ENCODE measurements at places on chromosomes 3 and 15.

GRCh38 chr3:72155391-72156064 is 370.6 kb upstream of the PROK2 start:
- DNase-seq, result no peak

DNA sequence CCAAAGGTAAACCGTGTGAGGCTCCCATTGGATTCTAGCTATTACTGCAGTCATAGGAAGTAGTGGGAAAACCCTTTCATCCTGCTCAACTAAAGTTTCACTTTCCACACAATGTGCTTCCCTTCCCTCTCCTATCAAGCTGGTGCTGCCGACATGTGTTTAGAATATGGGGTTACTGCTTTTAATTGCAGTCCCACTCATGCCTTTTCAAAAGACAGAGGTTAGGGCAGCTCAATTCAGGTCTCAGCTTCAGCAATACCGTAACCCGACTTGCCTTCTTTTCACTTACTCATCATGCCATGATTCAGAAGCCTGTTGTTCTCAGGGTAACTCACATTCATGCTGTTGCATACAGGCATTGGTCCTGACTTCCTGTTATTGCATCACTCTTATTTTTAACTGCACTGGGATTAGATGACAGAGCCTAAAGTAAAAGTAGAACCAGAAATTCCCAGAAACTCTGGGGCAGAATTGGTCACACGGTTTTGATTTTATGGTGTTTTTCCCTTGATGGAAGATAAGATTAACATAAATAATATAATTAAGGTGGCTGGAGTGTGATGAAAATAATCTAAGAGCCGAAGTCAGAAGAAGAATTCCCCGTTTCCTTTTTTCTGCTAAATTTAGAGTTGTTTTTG is 45.7 kb downstream of the C2CD4B start:
- peak; percentile 31 for DNase-seq

DNA sequence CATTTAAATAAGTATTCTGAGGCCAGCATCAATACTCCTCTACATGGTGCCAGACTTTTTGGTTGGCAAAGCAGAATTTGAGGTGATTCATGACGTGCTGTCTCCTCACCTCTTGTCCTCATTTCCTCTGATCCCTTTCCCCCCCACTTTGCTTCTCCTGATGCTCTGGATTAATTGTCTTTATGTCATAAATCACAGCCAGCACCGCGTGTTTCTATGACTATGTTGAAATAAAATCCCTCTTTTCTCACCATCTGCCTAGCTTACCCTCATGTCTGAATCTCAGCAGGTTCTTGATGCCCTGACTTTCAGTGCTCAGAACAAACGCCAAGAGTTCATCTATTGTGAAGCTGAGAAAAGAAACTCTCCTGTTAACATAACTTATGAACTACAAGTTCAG is 19.7 kb upstream of the PTPRG start:
- DNase-seq, result no peak

DNA sequence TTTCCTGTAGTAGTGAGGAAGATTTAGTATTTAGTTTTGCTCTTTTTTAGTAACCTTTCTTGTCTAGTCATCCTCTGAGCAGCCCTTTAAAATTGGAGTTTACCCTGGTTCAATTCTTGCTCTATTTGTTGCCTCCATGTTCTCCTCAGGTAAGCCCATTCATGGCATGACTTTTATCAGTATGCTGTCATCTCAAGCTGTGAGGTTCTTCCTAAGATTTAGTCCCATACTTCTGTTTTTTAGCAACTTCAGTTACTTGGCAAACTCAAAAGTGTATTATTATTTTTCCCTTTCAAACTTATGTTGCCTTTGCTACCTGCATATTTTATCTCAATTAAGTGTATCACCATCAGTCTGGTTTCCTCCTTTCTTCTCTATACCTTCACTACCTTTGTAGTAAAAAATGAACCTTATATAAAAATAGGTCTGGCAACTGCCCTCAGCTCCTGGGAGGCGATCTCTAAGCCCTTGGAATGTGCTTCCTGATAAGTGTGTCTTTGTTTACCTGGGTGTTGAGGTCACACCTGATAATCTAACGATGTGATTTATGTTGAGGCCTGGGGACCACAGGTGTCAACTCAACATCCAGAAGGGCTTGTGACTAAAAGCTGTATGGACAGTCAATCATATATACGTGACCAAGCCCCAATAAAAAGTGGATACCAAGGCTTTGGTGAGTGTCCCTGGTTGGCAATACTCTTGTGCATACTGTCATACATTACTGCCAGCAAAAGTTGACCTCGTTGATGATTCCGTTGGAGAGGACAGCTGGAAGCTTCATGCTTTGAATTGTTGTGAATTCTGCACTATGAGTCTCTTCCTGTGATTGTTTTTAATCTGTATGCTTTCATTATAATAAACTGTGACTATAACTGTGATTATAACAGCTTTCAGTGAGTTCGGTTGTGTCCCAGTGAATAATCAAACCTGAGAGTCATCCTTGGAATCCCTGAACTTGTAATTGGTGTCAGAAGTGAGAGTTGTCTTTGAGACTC is 3.9 kb downstream of the NSUN3 start:
- no peak for DNase-seq

GRCh38 chr15:56936929-56937328 is 18.5 kb downstream of the TCF12 start:
- DNase-seq, result no peak

GRCh38 chr3:4532535-4533112 is 39.5 kb downstream of the ITPR1 start:
- DNase-seq, result no peak

DNA sequence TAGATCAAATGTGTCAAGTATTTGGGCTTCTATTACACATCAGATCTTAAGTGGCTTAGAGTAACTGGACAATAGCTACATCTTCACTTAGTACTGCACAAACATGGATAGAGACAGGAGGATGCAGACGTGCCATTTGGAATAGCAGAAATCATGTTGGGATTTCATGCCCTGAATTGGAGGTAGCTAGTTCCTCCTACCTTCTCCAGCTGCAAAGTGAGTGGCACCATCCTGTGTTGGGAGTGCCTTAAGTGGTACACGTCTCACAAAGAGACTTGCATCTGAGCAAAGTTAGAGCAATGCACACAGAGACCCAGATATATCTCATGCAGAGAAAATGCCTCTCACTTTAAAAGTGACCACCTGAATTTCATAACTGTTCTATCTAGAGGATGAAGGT is 136.5 kb downstream of the SSR3 start:
- no peak for DNase-seq

- DNase-seq, result no peak
These were observed 125.4 kb upstream of the SPATA16 start for GRCh38 chr3:173266441-173266840.

GRCh38 chr3:136639069-136639468 is 113.1 kb downstream of the STAG1 start:
- DNase-seq, result no peak

- no peak for DNase-seq
These were observed 325.6 kb upstream of the AZI2 start for GRCh38 chr3:28674212-28674611.

DNA sequence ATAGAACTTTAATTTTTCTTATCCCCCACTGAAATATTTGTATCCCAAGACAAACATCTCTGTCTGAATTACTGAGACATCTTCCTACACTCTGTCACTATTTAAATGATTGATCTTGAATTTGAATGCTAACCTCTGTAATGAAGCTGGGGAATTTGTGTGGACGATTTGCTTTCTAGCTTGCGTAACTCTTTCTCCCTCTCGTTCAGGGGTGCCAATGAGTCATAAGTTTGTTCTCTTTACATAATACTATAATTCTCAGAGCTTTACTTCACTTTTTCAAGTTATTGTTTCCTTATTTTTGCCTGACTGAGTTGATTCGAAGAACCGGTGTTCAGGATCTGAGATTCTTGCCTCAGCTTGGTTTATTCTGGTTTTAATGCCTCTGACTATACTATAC is 783.3 kb upstream of the CADM2 start:
- no peak for DNase-seq

GRCh38 chr15:101048176-101048575 is 129.0 kb downstream of the LRRK1 start:
- DNase-seq, result no peak

DNA sequence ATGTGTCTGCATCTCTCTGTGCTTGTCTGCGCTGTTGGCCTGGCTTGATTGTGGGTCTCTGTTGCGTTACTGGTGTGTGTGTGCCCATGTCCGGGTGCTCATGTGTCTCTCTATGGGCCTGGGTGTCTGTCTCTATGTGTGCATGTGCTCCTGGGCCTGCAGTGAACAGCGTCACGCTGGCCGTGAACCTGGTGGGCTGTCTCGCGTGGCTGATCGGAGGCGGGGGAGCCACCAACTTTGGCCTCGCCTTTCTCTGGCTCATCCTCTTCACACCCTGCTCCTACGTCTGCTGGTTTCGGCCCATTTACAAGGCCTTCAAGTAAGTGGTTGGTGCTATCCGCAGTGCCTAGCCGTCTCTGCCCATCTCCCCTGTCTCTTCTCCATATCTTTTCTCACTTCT is 7.0 kb upstream of the PPCDC start:
- no peak for DNase-seq

- no peak for DNase-seq
These were observed 168.8 kb downstream of the ECT2 start for GRCh38 chr3:172919297-172919683.

GRCh38 chr3:27134171-27134796 is 234.9 kb downstream of the NEK10 start:
- DNase-seq, result peak; percentile 63

DNA sequence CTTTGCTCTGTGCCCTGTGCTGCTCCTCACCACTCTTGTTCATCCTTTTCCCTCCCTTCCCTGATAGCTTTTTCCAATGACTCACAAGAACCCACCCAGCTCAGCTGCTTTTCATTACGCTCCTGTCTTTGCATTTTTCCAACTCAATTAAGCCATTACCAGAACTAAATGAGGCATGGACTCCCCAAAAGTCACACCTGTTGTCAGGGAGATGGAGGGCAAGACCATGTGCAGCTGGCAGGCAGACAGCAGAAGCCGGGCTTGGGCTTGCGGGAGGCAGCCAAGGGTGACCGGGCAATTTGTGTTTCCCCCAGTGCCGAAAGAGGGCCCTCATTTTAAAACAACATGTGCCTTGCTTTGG is 64.3 kb downstream of the CASR start:
- no peak for DNase-seq

GRCh38 chr15:63669074-63669473 is 71.9 kb downstream of the FBXL22 start:
- no peak for DNase-seq

- DNase-seq, result peak; percentile 20
These were observed 677 bp downstream of the POLQ start for GRCh38 chr3:121545049-121545573.

DNA sequence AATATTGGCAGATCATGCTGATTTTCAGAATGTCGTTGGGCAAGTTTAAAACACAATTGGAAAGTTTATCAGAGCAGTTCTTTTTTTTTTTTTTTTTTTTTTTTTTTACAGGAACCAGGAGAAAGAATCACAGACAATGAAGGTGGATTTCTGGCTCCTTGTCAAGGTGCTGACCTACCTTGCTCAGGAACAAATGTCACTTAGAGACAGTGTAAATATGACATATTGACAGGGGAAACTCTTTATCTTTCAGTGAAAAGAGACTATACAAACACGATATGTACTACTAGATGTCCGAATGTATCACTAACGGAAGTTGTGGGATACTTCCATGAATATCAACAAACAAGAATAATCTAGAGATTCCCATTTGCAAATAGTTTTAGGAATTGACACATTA is 237.3 kb downstream of the FMN1 start:
- no peak for DNase-seq

GRCh38 chr3:12544652-12545472 is 437 bp downstream of the MKRN2OS start:
- DNase-seq, result no peak

- DNase-seq, result peak; percentile 33
These were observed 1.6 kb upstream of the KLF15 start for GRCh38 chr3:126358816-126359181.

GRCh38 chr15:40737048-40737447 is 18.0 kb downstream of the RMDN3 start:
- no peak for DNase-seq

DNA sequence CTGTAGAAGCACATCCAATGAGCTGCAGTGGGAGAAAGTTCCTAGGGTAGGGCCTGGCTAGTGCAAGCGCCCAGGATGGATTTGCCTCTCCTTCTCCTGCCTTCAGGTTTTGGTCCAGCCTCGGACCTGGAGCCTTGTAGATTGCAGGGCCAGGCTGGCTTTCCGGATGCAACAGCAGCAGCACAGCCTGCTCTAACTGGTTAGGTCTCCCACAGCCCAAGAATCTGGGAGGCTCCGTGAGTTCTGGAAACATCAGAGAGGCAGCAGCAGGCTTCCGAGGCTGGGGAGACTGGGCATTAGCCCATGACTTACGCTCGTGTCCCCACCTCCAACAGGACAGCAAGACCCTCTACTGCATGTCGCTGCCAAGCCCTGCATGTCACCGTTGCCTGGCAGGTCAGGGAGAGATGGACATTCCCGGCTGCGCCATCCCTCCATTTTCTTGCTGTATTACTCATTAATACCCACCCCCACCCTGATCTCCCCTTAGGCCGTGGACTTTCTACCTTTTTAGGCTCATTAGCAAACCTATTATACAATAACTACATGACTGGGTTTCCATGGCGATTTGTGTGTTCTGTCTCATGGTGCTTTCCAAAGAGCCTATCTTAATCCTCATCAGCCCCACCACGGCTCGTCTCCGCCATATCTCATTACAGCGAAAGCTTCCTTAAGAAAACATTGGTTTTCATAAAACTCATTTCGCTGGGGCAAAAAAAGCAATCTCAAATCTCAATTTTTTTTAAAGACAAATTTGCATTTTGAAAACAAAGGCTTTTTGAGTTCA is 40.9 kb upstream of the RGMA start:
- DNase-seq, result no peak

- no peak for DNase-seq
These were observed 21.0 kb downstream of the IFT57 start for GRCh38 chr3:108201258-108201657.

DNA sequence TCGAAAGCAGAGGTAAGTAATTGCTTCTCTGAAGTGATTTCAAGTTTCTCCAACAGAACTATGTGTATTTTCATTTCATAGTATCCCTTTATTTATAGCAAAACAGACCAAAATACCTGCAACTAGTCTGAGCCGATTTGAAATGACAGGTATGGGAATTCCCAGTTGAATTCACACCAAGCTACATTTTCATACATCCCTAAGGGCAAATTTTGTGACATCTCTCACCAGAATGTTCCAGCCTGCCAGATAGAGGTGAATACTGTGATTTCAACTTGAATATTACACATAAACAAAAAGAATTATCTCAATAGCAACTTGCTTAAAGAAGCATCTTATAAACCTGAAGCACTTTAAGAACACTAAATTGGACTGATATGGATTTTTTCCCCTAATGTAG is 235.7 kb downstream of the SLC9A9 start:
- no peak for DNase-seq

All from RPMI8226 (cell line).